Hypothalamus (tissue), 51 donors: ENCODE measurements at places on chromosomes 4 and X.

DNA sequence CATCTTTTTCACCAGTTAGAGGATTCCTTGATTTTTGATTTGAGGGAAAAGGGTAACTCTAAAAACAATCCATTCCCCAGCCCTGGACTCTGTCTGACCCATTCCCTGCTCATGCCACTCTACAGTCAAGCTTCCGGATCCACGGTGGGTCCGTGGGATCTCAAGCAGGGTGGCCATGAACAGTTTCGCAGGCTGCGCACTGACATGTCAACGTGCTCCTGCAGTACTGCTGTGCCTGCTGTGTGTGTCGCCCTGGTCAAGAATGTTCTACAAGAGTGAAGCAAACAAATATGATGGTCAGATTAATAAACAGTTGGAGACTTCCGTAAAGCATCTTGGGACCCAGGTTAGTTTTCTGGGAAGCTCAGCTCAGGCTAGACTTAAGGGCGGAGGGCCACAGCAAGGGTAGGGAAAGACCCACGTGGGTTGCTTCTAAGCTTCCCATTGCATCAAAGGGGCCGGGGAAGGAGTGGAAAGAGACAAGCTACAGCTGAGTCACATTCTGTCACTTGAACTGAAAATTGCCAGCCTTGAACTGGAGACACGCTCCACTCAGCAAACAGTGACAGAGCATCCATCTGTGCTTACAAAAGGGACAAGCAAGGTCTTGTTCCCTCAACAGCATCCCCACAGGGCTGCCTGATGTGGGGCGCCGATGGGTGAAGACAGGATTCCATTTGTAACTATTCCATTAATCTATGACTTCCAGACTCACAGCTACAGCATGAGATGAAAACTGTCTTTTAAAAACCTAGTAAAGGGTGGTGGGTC, 81.8 kb downstream of the MTMR1 start:
- DNase-seq: no peak

DNA sequence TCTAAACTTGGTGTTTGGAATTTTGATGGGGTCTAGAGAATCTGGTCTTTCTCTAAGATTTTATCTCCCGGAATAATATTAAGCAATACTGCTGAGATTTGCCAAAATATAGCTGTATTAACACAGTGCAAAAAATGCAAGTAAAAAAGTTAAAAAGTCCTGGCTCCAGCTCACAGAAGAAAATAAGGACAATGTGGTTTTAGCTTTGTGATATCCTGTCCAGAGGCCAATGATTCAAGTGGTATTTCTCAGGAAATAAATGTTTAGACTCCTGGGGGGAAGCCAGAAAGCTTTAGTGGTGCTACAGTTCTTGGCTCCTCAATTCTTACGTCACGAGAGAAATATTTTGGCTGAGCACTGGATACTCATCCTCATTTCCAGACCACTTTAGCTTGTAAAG, 40.9 kb upstream of the IL13RA2 start:
- DNase-seq: no peak

- DNase-seq: no peak
These were observed 201.4 kb downstream of the AASDH start for GRCh38 chr4:56185901-56186300.

DNA sequence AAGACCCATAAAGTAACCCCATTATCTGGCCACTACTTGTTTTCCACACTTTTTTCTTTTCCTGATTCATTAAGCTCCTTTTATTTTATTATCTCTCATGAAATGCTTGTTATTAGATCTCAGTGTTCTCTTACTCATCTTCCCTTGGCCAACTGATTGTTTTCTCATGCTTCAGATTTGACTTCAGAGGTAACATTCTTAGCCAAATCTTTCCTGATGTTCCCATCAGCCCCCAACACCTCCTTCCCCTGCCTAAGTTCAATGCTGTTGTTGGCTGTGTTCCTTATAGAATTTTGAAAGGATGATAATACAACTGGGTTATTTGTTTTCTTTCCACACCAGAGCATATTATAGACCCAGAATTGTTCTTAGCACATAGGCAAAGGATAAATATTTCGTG, 75.6 kb downstream of the BMPR1B start:
- no peak for DNase-seq

DNA sequence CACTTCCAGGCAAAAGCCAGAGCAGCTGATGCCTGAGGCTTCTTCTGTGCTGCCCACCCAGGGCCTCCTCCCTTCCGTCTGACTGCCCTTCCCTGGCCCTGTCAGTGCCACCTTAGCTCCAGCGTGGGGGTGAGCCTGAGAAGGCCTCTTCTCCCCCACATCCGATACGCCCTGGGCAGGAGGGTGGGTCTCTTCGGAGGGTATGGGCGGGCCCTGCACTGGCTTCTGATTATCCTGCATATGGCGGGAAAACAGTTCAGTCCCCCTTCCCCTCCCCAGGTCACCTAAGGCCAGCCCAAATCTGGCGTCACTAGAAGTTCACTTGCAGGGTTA, 256.7 kb downstream of the FBXW7 start:
- no peak for DNase-seq

DNA sequence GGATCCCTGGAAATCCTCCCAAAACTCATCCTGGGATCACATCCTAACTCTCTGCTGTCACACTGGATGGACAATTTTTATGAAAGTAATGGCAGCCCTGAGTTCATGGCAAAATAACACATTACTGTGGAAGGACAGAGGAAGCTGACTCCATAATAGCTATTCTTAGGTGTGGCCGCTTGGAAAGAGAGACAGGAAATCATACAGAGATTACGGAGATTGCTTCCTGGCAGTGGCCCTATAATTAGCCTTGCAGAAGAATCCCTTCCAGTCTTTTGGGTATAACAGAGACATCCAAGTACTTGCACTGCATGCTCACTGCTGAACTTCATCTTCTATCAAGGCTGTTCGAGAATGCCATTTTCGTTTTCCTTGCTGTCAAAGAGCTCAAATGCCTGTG, 133.1 kb upstream of the VCX start:
- no peak for DNase-seq

GRCh38 chr4:83389037-83389720, 54.5 kb upstream of the HPSE start:
- DNase-seq: no peak

DNA sequence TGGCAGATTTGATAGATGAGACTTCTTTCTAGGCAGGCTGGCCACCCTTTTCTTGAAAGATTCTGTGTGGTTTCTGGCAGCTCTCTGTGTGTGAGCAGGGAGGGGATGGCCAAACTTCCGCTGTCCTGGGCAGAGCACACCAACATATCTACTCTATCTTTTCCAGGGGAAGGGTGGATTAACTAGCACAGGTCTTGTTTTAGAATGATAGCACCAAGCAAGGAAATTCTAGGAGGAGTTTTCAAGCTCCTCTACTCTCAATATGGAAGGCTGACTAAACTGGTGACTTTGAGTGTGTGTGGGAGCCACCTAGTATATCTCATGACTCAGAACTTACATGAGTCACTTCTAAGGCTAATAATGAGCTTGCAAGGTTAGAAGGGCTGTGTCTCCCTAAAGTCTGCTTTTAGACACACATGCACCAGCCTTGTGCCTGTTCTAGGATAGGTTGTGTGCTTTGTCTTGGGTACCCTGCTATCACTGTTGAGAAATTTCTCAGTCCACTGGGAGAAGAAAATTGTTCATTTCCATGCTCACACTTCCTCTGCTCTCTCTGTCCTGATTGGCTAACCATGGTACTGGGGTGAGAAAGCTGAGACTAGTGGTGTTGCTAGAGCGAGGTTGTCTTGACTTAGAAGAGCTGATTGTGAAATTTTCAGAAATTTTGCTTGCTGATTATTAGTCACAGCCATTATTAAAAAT, 72.9 kb downstream of the YIPF6 start:
- no peak for DNase-seq

DNA sequence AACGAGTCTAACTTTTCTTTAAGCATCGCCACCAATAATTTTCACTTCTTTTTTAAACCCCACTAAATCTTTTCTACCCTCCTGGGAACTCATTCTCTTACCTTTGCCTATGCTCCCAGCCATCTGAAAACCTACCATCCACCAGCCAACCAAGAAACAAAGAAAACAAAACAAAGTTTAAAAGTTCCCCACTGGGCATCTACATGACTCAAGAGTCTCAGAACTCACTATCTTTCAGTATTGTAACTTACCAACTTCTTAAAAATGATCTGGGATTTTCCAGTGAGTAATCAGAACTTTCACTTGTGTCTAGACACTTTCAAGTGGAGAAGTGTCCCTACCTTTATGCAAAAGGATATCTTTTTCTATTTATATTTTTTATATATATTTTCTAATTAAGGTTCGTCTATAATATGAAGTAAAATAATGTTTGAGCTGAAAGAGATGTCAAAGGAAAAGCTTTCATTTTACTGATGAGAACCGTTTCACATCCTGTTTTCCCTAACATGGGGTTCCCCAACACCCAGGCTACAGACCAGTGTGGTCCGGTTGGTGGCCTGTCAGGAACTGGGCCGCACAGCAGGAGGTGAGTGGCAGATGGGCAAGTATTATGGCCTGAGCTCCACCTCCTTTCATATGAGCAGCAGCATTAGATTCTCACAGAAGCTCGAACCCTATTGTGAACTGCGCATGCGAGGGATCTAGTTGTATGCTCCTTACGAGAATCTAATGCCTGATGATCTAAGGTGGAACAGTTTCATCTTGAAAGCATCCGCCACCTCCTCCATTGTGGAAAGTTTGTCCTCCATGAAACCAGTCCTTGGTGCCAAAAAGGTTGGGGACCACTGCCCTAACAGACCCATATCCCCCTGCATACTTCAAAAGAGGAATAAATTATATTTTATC, 9.8 kb upstream of the TIGD2 start:
- no peak for DNase-seq

- no peak for DNase-seq
These were observed 475.5 kb upstream of the FGF16 start for GRCh38 chrX:76971393-76972376.
